ENCODE measurements at places on chromosomes 1 and 21. TPM values are rescaled to one million over a fixed set of nuclear protein-coding genes. Genes with fewer than 3 reads are reported as not detected.

The FTCD gene
- total RNA-seq: not detected

The IL24 gene
- total RNA-seq: not detected

The SUSD4 gene
- total RNA-seq: not detected

The C2CD2 gene
- 36.3 TPM for total RNA-seq

The BTBD8 gene
- total RNA-seq: 2.0 TPM

The ATP1A4 gene
- not detected for total RNA-seq

The ENAH gene
- total RNA-seq: 60.8 TPM

The AIRE gene
- under 0.01 TPM for total RNA-seq

The PSRC1 gene
- total RNA-seq: 4.9 TPM

The CD164L2 gene
- total RNA-seq: not detected

The FAM72B gene
- 3.3 TPM for total RNA-seq

The CD101 gene
- 0.10 TPM for total RNA-seq

The OR2T2 gene
- total RNA-seq: not detected

The PLA2G2F gene
- total RNA-seq: not detected

The KRTAP10-4 gene
- total RNA-seq: not detected

The TRIM58 gene
- 0.33 TPM for total RNA-seq

The CYB5RL gene
- total RNA-seq: 5.4 TPM

The MYBPH gene
- total RNA-seq: not detected

The BMP8B gene
- under 0.01 TPM for total RNA-seq

The PDC gene
- total RNA-seq: not detected

The C1orf116 gene
- not detected for total RNA-seq

The SYPL2 gene
- not detected for total RNA-seq

The TNFRSF8 gene
- total RNA-seq: 0.19 TPM

The CTH gene
- total RNA-seq: 1.8 TPM

The MIXL1 gene
- not detected for total RNA-seq

The SEC16B gene
- total RNA-seq: 0.65 TPM

The OR2L13 gene
- total RNA-seq: not detected

The TMEM35B gene
- 15.8 TPM for total RNA-seq

The MXRA8 gene
- 1.6 TPM for total RNA-seq

The ZNF648 gene
- not detected for total RNA-seq

The FNDC5 gene
- total RNA-seq: 0.33 TPM

The CSF3R gene
- not detected for total RNA-seq

The HES3 gene
- not detected for total RNA-seq

The CYP4Z1 gene
- not detected for total RNA-seq

The S100A8 gene
- total RNA-seq: not detected

The CD1C gene
- not detected for total RNA-seq

The PFKFB2 gene
- total RNA-seq: 1.3 TPM

The PPFIA4 gene
- total RNA-seq: under 0.01 TPM

The LDLRAD1 gene
- not detected for total RNA-seq

The SPATA6 gene
- total RNA-seq: 1.5 TPM

The TCEA3 gene
- 0.86 TPM for total RNA-seq

The OPRD1 gene
- total RNA-seq: not detected

The CCDC181 gene
- total RNA-seq: not detected

The FOXD2 gene
- 0.33 TPM for total RNA-seq

The CCDC30 gene
- 1.3 TPM for total RNA-seq

The USP25 gene
- 63.7 TPM for total RNA-seq

The SLC22A15 gene
- 0.10 TPM for total RNA-seq

The HSPB7 gene
- total RNA-seq: not detected
